H9 (cell line): ENCODE measurements at places on chromosomes 5 and 9.

DNA sequence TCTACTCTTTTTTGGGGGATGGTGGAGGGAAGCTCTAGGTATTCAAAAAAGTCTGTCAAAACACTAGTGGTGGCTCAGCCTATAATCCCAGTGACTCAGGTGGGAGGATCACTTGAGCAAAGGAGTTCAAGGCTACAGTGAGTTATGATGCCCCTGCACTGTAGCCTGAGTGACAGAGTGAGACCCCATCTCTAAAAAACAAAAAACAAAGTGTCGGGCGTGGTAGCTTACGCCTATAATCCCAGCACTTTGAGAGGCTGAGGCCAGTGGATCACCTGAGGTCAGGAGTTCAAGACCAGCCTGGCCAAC is 15.8 kb upstream of the SLC35D2 start:
- DNase-seq = no peak

DNA sequence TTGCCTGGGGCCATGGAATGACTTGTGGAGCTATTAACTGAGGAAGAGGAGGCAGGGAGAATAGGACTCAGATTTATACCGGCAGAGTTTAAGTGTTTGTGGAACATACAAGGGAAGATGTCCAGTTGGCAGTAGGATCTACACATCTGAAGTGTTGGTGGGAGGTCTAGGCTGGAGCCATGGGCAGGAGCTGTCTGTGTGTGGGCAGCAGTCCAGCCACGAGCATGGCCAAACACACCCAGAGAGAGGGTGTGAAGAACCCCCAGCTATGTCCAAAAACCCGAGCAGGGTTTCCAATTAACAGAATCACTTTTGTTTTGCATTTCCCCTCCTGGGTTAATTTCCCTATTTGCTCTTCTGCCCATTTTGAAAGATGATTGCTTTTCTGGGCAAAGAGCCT is 393.7 kb downstream of the CDK5RAP2 start:
- no peak for DNase-seq

DNA sequence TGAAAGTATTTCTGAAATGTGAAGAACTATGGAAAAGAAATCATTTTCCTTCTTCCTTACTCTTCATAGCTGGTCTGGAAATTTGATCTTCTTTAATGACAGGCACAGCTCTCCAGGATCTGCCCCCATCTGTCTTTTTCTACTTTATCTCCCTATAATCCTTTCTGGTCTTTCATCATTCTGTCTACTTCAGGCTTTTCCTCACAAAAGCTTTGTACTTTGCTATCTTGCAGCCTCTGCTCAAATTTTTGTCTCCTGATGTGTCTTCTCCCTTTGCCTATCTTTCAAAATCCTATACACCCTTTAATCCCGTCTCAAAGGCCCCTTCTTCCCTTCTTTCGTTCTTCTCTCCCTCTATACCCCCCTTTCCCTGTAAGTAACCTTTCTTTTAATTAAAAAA is 114.9 kb upstream of the ATP10B start:
- no peak for DNase-seq

GRCh38 chr9:3370715-3371114 is 155.1 kb downstream of the RFX3 start:
- DNase-seq = no peak

DNA sequence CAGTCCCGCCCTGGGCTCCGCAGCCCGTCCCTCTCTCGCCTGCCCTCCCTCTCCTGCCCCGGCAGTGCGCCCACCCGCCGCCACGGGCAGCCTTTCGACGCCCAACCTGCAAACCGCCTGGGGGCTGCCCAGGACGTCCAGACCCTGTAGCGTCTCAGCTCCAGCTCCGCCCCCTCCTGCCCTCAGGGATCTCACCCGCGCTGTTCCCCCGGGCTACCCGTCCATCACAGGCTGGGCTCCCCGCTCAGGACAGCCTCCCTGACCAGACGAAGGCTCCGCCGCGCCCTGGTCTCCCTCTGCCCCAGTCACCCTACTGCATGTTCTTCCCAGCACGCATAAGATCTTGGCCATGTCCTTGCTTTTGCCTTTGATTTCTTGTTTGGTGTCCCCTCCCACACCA is 1.4 kb downstream of the RASGEF1C start:
- DNase-seq = peak; percentile 65

DNA sequence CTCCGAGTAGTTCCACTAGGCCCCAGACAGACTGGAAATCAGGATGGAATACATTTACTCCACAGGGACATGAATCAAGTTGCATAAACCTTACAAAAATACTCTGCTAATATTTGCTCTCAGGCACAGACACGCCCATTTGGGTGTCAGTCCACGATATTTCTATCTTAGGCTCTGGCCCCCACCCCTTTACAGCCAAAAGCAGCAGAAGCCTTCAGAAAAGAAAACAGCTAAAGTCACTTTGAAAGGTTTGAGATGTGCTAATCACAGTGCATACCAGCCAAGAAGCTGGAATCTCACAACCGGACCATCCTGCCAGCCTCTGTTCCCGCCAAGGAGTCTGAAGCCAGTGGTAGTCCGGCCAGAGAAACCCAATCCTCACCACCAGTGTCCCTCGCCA is 22.6 kb downstream of the PTPN3 start:
- no peak for DNase-seq

GRCh38 chr5:125411071-125411743 is 664.8 kb upstream of the ZNF608 start:
- no peak for DNase-seq

DNA sequence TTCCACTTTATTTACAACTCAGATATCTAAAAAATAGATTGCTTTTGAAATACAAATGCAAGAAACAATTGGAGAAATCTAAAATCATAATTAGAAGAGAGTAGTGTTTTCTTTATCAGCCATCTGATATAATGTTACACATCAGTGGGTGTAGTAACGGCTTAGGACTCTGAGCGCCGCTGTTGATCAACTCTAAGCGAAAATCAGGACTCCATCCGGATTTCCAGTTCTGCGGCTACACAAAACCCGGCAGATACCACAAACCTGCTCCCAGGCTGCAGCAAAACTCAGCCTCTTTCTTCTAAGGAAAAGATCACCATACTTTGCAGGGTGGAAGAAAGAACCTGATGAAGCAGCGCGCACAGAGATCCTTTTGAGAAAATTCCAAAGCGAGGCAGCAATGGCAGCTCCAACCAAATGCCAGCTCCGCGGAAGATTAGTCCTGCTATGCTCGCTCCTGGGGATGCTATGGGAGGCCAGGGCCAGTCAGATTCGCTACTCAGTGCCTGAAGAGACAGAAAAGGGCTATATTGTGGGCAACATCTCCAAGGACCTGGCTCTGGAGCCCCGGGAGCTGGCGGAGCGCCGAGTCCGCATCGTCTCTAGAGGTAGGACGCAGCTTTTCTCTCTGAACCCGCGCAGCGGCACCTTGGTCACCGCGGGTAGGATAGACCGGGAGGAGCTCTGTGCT is at the start of gene PCDHGA9:
PCDHGA9 (plus strand) TSS at position 226 of the 691 bp plus-strand sequence; CDS start at position 401, 175 bp downstream.
- DNase-seq = no peak

DNA sequence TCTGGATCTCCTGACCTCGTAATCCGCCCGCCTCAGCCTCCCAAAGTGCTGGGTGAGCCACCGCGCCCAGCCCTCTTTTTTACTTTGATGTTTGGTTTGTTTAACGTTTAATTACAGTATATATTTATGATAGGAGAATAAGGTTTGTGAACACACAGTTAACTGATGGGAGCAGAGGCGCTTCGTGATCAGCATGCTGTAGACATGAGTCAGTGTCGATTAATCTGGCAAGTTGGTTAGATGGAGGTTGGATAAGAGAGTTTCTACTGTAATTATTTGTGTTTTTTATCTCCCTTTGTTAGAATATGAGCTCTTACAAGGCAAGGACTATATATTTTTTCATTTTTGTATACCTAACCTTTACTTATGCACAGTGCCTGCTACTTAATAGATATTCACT is 14.3 kb downstream of the ATG10 start:
- DNase-seq = no peak

DNA sequence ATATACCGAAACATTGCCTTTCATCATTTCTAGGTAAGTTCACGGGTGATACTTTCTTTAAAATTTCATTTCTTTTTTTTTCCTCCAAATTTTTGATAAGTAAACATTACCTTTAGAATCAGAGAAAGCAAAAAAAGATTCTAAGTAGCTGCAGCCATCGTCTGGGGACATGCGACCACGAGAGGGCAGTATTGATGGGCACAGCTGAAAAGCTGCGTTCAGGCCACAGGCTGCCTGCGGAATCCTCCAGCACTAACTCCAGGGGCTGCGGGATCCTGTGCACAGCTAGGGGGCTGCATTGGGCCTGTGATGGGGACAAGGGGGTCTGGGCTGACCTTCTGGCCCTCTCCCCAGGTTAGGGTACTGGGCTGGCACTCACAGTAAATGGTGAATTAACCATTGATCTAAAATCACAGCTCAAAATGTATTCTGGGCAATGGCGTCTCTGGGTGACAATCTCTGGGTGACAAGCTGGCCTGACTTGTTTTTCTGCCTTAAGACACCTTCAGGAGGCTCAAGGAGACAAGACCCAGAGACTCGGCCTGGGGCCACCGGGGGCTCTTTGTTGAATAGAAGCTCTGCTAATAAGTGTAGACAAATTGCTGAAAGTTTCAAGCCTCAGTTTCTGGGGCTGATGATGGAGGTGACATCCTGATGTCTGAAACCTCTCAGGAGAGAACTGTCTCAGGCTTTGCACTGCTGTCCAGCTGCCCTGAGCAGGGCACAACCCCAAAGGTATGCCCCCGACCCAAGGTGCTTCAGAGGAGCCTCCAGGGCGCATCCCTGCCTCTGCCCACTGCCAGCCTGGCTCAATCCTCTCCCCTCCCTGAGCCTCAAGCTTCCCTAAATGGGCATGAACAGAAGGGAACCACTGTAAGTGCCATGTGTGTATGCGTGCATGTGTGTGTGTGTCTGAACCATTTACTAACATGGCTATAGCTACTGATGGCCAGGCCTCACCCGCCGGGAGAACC is 44.3 kb upstream of the SARDH start:
- peak; percentile 81 for DNase-seq

- DNase-seq = no peak
Measured at GRCh38 chr9:76379494-76379893, 14.7 kb downstream of the RFK start.

DNA sequence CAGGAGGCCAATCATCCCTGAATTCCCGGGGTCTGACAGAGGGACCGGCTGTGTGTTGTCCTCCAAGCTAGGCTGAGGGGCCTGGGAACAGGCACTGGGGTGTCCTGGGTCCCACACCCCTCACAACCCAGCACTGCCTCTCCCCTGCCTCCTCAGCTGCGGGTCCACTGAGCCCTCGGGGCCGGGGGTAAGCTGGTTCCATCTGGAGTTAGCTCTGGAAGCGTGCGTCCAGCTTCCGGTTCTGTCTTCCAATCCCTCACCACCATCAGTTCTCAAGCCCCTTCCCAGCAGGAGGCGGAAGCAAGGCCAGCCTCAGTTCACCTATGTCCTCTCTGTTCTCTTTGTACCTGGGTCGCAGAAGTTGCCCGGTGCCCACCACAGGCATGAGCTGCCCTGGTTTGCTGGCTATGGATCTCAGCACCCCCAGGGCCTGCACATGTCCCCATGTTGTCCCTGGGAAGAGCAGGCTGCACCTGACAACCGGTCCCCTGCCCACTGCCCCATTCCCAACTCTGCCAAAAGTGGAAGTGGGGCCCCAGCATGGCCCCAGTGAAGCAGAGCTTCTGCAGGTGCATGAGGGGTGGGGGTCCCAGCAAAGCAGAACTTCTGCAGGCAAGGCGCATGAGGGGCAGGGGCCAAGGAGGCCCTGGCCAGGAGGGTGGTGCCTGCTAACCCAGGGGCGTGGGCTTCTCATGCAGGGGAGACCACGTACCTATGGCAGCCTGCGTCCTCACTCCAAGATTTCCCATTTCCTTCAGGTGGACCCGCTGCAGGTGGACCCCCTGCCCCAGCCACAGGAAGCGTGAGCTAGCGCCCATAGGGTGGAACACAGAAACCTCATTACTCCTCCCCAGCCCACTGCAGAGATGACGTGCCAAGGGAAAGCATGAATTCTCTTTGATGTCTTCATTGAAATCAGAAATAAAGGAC is 111.9 kb downstream of the ZNF354C start:
- DNase-seq = no peak

DNA sequence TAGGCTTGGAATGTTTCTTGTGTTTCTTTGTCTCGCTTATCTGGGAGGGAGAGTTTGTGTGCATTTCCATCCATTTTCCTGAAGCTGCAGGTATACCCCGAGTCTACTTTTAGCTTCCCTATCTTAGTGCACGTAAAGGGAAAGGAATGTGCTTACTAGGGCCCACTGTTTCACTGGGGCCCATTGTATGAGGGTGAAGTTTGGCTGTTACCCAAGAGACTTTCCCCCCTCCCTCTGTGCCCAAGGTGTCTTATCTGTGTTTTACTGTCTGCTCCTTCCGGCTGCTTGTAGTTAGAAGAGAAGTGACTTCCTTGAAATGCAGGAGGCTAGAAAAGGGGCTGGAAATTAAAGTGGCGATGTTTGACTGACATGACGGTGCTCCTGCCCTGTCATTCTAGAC is 12.1 kb upstream of the BTNL3 start:
- DNase-seq = no peak

- DNase-seq = no peak
Measured at GRCh38 chr9:37951671-37952449, 47.9 kb upstream of the SLC25A51 start.

DNA sequence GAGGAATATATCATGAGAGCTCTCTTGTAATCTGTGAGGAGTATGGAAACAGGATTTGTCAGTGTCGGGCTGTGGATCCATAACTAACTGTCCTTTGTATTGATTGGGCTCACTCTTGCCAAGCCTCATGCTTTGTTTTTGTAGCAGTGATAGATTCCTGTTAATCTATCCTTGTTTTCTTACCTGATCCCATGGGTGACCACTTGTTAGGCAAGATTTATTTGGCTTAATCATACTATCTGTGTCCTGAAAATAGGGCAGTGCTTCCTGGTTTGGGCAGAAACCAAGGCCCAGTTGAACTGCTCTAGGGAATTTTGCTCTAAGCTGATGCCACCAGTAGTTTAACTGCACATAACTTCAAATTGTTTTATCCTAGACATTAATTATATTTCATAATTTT is 6.1 kb downstream of the NDFIP1 start:
- no peak for DNase-seq

GRCh38 chr5:34869256-34869655 is 30.3 kb downstream of the TTC23L start:
- no peak for DNase-seq

- DNase-seq = no peak
Measured at GRCh38 chr9:130467316-130467715, 22.6 kb downstream of the ASS1 start.
